ENCODE measurements at places on chromosomes 1 and 21.

- no peak for DNase-seq
These were observed 41.2 kb downstream of the SSBP3 start for GRCh38 chr1:54364995-54365394.

DNA sequence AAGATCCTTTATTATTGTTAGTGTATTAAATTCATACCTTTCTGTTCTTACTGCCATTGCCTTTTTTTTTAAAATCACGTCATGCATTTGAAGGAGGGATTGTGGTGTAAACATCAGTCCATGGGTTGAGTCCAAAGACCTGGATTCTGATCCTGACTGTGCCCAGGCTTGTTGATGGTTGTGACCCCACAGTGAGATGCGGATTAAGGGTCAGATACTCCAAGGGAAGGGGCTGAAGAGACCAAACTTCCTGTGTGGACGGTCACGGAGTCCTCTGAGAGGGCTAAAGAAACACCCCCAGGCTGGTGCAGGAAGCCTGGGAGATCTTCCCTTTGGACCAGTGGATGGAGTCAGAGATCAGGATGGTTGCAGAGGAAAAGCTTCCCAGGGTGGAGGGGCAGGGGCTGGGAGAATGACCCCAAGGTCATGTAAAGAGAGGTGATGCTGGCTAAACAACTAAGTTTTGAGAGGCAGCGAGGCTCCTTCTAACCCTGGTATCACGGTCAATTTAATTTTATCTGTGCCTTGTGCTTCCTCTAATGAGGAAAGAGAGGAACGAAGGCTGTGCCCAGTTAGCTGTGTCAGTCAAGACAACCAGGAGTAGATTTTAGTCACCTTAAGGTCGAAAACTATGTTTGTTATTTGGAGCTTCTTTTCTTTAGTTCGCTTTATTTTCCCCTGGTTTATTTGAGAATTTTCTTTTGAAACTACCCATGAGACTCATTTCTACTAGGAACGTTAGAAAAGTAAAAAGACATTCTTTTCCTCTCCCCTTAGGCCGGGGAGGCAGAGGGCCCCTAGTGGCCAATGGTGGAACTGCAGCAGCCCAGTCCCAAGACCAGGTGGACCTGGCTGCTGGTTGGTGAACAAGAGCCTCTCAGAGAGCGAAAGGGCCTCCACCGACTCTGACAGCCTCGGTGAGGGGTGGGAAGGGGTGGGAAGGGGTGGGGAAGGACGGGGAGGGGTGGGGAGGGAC lies 8.7 kb upstream of the GPR161 start:
- DNase-seq = peak; percentile 94

DNA sequence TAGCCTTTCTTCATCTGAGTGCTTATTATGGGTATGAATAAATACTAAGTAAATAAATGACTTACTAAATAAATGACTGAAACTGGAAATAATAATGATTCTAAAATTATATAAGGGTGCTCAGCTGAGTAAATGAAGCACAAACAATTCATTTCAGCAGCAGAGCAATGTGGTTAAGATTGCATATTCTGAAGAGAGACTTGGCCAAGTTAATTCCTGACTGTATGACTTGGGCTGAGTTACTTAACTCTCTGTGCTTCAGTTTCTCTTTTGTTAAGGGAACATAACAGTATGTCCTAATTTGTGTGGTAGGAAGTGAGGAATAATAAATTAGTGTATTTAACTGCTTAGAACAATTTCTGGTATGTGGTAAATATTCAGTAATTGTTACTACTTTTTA lies 19.1 kb downstream of the AGL start:
- no peak for DNase-seq

GRCh38 chr1:228083871-228084278 lies 1.4 kb downstream of the ARF1 start:
- no peak for DNase-seq

- DNase-seq = no peak
These were observed 81.9 kb upstream of the WLS start for GRCh38 chr1:68314151-68314780.

DNA sequence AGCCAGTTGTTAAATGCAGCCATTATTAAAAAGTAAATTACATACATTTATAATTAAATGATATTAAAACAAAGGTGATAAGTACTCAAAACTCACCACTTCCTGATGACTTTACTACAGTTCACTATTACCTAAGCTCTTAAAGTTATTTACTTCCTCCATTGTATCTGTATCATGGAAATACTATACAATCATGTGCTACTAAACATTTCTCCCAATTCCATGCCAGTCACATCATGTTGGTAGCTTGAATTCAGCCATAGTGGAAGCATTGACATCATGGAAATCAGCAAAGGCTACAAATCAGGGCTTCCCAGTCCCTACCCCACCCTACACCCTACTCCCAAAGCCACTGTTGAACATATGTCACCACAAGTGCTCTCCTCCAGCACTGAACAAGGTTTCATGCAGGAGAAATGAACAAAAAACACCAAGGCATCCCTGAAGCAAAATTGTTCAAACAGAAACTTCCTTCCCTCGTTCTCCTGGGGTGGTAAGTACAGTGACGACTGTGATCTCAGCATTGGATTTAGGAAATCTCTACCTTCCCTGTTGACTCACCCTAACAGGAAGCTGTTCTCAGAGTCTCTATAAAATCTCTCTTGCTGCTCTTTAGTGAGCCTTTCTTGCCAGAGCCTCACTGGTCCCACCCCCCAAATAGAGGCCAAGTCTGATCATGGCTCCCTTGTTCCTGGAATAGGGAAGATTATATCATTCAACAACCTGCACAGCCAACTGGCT lies 12.7 kb downstream of the VSIG8 start:
- DNase-seq = no peak

GRCh38 chr21:44929242-44929798 lies 8.6 kb upstream of the ITGB2 start:
- no peak for DNase-seq

- no peak for DNase-seq
These were observed 83.1 kb upstream of the DAB1 start for GRCh38 chr1:57506941-57507340.

DNA sequence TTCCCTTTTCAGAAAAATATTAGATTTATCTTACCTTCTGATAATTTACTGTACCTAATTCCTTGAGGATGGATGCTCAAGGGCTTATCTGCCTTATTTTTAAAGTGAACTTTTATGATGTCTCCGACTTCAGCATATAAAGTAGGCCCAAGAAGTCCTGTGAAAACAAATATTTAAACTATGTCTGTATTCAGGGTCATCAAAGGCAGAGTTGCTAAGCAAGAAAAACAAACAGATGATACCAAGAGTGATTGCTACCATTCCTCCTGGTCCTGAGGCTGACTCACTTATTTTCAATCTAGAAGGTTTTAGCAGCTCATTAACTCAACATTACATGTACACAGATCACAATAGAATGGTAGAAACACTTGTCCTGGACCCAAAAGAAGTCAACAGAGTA lies 14.1 kb downstream of the F5 start:
- DNase-seq = no peak

DNA sequence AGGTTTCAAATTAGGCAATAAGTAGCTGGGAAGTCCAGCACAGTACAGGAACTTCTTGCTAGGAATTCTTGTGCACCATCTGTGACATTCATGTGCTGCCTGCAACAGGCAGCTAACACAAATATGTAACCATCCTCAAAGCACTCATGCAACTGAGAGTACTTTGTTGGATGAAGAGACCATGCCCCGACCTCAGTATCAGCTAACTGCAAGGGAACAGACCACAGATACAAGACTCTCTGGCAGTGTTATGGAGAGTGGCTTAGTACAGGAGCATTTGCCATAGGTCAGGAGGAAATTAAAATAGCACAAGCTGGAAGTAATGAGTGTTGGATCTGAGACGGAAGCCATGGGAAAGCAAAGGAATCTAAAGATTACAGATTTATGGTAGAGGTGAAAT lies 123.6 kb downstream of the LRRC53 start:
- no peak for DNase-seq

DNA sequence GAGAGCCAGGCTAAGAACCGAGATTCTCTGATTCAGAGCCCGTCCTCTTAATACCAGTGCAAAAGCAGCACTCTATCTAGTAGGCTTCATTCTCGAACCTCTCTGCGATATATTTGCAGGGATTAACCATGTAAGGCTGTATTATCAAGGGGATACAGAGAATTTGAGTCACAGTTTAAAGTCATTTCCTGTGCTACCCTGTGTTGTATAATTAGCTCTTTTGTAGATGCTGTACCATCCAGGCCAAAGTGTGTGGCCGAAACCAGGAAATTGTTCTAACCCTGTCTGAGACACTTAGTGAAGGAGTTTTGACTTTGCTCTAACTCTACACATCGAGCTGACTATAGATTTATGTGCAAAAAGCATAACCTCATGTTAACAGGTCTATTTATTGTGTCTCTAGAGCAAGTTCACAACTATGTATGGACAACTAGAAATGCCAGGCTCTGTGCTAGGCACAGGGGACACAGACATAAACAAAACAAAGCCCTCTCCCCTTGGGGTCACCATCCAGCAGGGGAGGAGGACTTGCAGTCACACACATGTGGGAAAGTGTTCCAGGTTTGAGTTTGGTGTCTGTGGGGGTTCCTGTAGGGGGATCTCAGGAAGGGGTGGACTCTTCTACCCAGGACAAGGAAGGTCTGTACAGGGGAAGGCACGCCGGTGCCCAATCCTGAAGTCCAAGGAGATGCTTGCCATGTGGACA lies 182.2 kb downstream of the DHRS3 start:
- DNase-seq = no peak

- no peak for DNase-seq
These were observed 40.0 kb upstream of the MAGOH start for GRCh38 chr1:53278298-53278725.

DNA sequence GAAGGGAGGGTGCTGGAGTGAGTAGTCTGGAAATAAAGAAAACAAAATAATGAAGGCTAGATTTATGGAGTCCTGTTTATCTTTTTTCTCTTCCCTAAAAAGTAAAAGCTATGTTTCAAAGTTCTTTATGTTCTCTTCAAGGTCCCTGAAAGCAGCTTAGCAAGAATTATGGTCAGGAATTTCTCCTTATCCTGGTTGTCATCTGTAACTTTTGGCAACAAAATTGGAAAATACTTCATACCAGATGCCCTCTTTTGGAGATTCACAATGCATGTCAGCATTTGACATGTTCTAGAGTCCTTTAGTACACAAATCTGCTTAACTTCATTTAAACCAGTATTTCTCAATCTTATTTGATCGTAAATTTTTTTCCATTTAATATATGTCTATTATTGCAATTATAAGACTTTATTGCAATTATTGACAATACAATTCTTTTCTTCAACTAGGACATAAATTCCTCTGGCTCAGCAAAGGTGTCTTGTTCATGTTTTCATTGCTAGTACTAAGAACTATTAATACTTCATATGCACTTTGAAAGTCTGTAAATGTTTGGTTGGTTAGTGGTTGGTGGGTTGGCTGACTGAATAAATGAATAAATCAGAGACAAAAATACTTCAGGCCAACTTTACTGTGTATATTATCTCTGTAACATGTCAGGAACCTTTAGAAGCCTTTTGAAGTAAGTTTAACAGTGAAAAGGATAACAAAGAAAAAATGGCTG lies 101.5 kb downstream of the ATP1B1 start:
- DNase-seq = no peak

- DNase-seq = peak; percentile 31
These were observed 24.9 kb upstream of the ENO1 start for GRCh38 chr1:8903410-8903809.

GRCh38 chr1:2255420-2256369 lies 27.6 kb downstream of the SKI start:
- DNase-seq = peak; percentile 62

DNA sequence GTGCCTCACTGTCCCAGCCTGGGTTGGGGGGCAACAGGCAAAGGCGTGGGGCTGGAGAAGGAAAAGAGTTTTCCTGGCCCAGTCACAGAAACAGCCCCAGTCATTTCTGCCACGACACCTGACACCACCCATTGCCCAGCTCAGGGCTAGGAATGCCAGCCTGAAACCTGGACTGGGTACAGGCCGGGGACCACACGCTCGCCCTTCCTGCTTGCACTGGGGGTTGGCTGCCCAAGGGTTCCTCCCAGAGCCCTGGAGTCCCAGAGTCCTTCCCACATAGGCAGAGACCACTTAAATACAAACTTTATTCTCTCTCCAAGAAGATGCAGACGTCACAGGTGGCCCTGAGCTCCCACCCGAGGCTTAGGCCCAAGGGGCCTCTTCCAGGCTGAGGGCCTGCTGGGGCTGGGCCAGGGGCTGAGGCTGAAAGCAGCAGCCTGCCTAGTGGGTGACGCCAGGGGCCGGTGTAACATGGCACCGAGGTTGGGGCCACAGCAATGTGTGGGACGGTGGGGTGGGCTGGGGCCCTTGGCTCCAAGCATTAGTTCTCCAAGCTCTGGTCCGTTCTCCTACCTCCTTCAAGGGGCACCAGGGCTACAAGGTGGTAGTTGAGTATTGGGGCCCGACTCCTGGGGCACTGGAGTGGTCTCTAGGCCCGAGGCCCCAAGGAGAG lies 1.6 kb downstream of the TMEM52 start:
- no peak for DNase-seq

- DNase-seq = no peak
These were observed 28.4 kb downstream of the PARK7 start for GRCh38 chr1:7989762-7990428.

- no peak for DNase-seq
These were observed 11.3 kb downstream of the OLFML3 start for GRCh38 chr1:113990530-113990929.

DNA sequence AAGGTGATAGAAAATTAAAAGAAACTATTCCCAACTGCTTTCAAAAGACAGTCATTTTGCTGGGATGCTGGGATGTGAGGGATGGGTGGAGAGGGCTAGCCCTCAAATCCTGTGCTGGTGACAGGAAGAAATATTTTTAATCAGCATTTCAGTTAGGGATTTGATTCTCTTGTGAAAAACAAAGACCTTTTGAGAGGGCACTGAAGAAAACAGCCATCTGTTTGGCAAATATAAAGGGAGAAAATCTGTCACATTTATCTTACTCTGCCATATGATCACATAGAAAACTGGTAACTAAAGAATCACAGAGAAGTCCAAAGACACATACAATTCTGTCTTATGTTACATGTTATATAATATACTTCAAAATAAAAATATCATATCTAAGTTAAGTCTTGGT lies 12.3 kb downstream of the STXBP3 start:
- no peak for DNase-seq

DNA sequence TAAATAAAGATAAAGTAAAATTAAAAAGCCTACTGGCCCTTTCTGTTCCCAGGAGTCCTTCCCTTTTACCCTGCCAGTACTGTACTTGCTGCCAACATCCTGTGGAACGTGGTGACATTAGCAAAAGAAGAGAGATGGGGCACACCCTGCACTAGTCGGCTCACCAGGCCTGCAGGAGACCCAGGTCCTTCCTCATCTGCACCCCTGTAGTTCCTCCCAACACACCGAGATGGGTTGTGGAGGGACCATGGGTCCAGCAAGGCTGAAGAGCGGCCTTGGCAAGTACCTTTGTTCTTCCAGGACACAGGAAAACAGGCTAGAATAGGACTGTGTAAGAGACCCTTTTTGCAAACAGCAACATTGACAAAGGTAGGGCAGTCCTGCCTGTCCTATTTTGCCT lies 98.7 kb upstream of the TMPRSS2 start:
- no peak for DNase-seq

DNA sequence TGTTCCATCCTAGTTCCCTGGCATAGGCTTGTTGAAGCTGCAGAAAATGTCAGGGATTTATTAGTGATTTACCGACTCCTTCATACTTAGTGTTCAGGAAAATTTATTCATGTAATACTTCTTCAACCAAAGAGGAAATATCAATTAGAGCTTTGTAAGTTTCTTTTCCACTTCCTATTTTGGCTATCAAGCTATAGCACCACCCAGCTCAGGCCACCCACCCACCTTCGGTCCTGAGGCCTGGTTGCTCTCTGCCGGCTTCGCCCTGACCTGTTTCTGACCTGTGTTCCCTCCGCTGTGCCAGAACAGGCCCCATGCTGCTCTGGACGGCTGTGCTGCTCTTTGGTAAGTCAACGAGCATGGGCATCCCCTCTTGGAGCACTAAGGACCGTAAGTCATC lies at the start of gene FCRL6:
TSS of gene FCRL6 (plus strand) at position 250 of the 400 bp plus-strand sequence. CDS start at position 315, 65 bp downstream.
- DNase-seq = no peak
